Left lung (tissue), 14 donors: ENCODE measurements at places on chromosomes 1 and 21. TPM values are rescaled to one million over a fixed set of nuclear protein-coding genes. Genes with fewer than 3 reads are reported as not detected.

Gene SGIP1
- total RNA-seq: 7.1 TPM

Gene RIMKLA
- 11.4 TPM for total RNA-seq

Gene SLC35F3
- 0.64 TPM for total RNA-seq

Gene KRTAP12-2
- total RNA-seq: not detected

Gene ATP1A4
- total RNA-seq: not detected

Gene FRRS1
- 15.1 TPM for total RNA-seq

Gene SSR2
- 296 TPM for total RNA-seq

Gene FABP3
- total RNA-seq: 17.1 TPM

Gene KCNJ9
- total RNA-seq: not detected

Gene NBPF4
- not detected for total RNA-seq

Gene WLS
- 127 TPM for total RNA-seq

Gene TUT4
- 40.1 TPM for total RNA-seq

Gene FCGR1A
- total RNA-seq: 43.6 TPM

Gene CHML
- total RNA-seq: 9.8 TPM

Gene SPRR2E
- not detected for total RNA-seq

Gene LRRC71
- 3.5 TPM for total RNA-seq

Gene VSIG8
- not detected for total RNA-seq

Gene EBNA1BP2
- 55.1 TPM for total RNA-seq
